ENCODE measurements at places on chromosomes 3 and 15.

DNA sequence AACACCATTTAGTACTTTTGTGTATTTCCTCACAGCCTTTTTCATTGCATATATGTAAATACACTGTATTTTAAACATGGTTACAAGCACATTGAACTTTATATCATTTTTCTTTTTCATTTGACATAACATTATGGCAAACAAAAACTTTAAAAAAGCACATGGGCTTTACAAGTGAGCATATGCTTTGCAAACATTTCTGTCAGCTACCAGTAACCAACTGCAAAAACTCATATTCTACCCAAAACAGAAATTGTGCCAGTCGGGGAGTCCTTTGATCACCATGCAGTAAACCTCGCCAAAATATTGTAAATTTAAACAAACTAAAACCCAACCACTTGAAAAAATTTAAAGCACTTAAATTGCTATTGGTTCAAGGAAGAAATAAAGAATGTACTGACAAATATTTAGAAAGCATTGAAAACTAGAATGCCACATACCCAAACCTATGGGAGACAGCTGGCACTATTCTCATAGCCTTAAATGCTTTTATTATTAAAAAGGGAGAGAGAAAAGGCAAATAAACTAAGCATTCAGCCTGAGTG, 24.4 kb downstream of the ZNF710 start:
- DNase-seq, result no peak

DNA sequence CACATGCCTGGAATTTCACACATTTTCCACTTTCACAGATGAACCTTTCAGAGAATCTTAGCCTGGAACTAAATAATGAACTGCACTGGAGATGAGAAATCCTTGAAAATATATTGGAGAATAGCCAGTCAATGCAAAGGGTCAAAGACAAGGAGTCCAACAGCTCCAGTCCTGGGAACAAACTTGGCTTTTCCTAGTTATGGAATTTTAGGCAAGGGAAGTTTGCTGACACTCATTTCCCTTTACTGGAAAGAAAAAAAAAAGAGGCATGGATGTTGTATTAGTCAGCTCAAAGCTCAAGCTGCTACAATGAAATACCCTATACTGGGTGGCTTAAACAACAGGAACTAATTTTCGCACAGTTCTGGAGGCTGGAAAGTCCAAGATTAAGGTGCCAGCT, 690.8 kb upstream of the ARPP21 start:
- DNase-seq, result no peak

DNA sequence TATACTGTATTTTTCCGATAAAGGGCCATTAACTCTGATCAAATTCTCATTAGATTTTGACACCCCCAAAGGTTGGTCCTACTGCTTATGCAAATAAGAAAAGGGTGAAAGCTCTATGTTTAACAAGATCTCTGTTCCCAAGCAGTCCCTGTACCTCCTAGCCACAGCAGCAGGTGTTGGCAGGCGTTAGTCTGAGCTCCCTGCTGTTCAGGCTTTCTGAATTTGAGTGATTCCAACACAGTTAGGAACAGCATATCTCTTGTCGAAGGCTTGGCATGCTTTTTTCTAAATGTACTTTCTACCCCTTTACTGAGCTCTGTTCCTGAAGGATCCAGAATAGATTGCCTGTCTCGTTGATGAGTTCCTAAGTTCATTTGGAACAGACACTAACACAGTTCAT, 42.3 kb downstream of the MITF start:
- DNase-seq, result no peak

GRCh38 chr3:96961576-96961975, 147.2 kb downstream of the EPHA6 start:
- no peak for DNase-seq

DNA sequence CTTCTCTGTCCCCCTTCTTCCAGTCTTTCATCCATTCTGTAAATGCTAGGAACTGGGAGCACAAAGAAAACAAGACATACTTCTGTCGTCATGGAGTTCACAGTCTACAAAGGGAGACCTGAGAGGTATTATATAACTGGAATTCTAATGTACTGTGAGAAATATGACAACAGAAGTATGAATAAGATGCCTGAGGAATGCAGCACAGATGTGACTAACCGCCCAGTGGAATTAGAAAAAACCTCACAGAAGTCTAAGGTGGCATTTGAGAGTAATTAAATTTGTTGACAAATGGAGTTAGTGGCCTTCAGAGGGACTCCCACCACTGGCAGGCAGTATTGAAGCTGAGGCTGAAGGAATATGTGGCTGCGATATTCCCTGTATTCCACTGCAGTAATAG, 168.5 kb upstream of the FAM3D start:
- no peak for DNase-seq

DNA sequence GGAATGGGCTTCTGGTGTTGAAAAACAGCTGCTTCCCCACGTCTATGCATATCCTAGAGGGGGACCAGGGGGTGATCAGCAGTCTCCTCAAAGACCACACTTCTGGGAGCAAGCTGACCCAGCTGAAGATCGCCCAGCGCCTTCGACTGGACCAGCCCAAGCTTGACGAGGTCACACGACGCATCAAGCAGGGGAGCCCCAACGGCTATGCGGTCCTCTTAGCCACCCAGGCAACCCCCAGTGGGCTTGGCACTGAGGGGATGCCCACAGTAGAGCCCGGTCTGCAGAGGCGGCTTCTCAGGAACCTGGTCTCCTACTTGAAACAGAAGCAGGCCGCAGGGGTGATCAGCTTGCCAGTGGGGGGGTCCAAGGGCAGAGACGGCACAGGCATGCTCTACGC, 2.5 kb downstream of the RBM15B start:
- no peak for DNase-seq

DNA sequence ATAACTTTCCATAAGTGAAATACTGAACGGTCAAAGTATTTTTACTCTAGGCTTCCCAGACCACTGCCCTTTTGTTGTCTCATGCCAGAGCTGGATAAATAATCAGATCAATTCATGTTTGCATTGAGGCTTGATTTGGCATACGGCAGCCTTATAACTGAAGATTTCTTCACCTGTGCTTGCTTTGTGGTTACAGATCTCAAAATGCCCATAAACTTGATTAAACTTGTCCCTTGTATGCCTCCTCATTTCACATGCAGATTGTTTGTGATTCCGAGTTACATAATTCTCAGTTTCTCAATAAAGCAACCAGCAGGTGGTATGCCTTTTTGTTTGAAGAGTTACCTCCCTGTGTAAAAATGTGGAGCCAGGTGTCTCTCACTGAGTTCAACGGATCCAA, 211.4 kb upstream of the LRIG1 start:
- DNase-seq, result no peak

DNA sequence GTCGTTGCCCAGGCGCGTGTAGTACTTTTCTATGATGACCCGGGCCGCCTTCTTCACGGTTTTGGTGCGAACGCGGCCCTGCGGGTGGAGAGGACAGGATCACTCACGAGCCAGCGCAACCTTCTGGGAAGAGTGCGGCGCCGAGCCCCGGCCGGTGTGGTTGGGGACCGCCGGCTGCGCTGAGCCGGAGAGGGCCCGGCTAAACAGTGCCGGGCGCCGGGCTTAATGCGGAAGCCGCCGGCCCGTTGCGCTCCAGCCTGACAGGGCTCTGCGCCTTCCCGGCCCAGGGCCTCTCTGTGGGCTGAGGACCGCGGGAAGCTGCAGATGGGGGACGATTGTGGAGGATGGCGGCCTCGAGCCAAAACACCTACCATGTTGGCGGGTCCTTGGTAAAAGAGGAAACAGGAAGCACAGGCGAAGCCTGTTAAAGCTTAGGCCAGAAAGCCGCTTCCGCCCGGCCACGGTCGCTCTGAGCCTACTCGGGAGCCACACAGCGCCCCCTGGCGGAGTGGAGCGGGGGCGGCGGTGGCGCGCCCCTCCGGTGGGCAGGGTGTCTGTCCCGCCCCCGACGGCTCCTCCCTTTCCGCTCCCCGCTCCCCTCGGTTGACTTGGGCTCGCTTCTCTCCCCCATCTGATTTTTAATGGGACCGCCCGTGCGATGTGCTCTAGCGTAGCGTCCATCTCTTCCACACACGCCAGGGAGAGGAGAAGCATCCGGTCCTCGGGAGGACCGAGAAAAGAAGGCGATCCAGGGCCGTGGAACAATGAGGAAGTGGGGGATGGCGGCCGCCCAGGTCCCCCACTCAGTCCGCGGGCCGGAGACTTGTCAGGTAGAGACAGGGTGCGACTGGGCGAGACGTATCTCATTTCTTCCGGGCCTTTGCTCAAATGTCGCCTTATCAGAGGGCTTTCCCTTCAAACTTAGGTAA, at the start of gene RPS17:
TSS of gene RPS17 (minus strand) at position 403 of the 929 bp plus-strand sequence. CDS start at position 374, 29 bp downstream.
- peak; percentile 97 for DNase-seq

DNA sequence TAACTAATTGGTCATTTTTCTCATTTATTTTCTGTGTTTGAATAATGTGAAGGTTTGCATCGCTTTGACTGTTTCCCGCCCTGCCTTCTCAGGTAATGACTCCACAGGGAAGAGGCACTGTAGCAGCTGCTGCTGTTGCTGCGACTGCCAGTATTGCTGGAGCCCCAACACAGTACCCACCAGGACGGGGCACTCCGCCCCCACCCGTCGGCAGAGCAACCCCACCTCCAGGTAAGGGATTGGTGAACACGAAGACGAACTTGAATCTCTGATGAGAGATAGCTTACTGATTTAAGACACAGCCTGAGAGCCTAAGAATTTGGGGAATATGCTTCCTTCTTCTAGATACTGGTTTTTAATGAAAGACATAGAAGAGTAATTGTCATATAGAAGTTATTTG, 22.9 kb downstream of the SNRPN start:
- no peak for DNase-seq

DNA sequence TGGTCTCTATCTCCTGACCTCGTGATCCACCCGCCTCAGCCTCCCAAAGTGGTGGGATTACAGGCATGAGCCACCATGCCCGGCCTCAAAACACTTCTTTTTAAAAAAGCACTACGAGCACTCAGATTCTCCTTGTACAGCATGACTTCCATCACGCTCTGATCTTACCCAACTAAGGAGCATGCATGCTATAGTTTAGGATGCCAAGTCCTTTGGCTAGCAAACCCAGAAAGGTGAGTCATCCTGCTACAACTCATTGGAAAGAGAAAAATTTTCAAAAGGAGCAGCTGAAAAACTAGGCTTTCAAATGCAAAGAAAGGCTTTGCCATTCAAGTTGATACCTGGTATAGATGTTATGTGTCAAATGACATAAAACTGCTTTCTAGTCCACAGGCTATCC, 70.3 kb upstream of the PRICKLE2 start:
- no peak for DNase-seq

DNA sequence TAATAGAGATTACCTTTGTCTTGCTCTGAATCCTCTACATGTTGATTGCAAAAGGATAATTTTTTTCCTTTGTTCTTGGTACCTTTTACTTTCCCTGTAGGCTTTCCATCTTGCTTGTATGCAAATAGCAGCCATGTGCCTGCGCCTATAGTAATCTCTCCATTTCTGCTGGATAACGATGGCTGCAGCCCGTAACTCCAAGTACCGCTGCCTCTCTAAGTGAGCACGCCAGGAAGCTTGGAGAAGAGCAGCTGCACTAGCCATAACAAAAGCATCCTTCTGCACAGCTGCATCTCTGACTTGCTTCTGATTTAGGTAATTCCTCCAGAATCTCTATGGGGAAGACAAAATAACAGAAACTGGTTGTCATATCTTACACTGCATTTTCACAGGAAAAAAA, 89.3 kb downstream of the NR2E3 start:
- no peak for DNase-seq

DNA sequence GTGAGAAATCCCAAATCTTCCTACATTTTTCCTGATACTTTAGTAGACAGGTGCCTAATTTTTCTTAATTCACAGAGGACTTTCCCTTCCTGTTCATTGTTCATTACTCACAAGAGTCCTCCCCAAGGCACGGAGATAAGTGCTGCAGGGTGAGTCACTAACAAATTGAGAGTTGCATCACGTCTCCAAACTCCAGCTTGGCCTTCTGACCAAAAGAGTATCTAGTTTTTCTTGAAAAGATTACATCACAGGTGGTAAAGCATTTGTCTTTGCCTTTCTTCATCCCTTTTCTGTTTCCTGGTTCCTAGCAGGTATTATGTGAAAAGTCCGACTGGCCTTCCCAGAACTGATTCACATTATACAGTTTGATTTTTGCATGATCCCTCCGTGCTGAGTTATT, 24.9 kb upstream of the RASGRP1 start:
- DNase-seq, result no peak

DNA sequence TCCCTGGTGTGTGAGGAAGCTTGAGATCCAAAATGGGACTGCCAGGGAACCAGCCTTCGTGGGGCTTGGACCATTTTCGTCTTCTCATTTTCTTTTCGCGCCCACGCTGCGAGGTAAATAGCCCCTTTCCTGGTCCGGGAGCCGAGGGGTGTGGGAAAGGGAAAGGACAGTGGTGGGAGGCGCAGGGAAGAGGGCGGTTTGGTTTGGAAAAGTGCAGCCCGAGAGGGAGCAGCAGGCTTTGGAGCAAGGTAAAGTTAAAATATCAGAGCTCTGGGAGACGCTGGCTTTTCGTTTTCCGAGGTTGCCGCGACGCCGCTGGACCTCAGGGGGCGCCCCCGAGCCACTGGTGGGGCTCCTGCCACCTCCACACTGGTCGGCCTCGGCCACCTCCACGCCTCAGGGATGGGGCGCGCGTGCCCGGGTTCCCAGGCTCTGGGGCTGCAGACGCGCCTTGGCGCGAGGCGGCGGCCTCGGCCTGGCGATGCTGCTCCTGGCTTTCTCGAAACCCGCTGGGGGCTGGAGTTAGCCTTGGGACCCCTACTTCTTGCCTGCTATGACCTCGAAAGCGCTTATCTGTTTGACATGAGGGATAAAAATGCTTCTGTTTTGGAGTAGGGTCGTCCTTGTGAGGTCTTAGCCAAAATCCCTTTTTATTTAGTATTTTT, 3.2 kb downstream of the PTPRG start:
- DNase-seq, result no peak

GRCh38 chr3:59766200-59766872, 716.5 kb upstream of the CFAP20DC start:
- no peak for DNase-seq

DNA sequence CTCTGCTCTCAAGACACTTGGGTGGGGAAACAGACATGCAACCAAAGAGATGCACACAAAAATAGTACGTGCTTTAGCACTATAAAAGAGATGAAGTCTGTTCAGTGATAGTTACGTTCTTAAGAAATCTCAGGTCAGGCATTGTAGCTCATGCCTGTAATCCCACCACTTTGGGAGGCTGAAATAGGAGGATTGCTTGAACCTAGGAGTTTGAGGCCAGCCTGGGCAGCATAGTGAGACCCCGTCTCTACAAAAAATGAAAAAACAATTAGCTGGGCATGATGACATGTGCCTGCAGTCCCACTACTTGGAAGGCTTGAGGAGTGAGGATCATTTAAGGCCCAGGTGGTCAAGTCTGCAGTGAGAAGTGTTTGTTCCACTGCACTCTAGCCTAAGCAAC, 35.4 kb upstream of the GP5 start:
- DNase-seq, result no peak

GRCh38 chr3:58798312-58798711, 131.7 kb upstream of the FAM3D start:
- DNase-seq, result no peak

- no peak for DNase-seq
Observed at GRCh38 chr3:42473083-42473932, 29.1 kb upstream of the VIPR1 start.
